ENCODE measurements at places on chromosomes 1 and 21.

GRCh38 chr1:173477286-173478093 lies at the start of gene PRDX6:
Gene PRDX6, plus strand, starts transcription at chr1:173477335. Its CDS starts 63 bp downstream, at chr1:173477398.
- DNase-seq = no peak

DNA sequence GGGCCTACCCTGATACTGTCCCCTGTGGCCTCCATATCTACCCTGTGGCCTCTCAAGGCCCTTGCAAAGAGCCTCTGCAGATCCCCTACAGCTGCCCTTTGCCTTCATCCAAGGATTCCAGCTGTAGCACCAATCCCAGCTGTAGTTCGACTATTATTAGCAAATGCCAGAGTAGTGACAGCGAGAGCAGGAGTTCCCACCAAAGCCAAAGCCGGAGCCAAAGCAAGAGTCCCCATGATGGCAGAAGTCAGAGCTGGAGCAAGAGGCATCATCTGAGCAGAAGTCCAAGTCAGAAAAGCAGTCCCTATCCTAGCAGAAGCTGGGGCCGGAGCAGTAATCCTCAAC lies 2.7 kb downstream of the NSUN4 start:
- no peak for DNase-seq

- no peak for DNase-seq
Measured at GRCh38 chr1:47113178-47113577, 24.1 kb upstream of the CYP4A22 start.

- no peak for DNase-seq
Measured at GRCh38 chr1:159000625-159001024, 9.1 kb upstream of the IFI16 start.

- DNase-seq = no peak
Measured at GRCh38 chr1:91283421-91283726, 121.3 kb downstream of the HFM1 start.

DNA sequence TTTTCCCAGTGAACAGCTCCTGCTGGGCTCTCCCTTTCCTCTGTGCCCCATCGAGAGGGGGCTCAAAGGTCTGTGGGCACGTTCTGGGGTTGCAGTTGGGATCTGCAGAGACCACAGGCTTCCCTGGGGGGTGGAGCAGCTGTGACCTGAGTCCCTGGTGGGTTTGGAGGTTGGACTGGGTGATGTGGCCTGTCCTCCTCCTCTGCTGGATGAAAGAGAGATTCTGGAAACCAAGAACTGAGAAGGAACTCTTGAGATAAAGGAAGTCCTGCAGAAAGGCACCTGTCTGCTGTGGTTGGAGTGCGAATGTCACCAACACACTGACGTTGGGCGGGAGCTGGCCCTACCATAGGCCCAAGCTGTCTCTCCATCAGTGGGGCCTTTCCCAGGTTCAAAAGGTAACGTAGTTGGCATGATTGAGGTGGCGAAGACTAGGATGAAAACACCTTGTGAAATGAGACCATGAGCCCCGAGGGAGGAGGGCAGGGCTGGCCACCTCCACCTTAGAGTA lies 35.8 kb upstream of the ETV3 start:
- no peak for DNase-seq

DNA sequence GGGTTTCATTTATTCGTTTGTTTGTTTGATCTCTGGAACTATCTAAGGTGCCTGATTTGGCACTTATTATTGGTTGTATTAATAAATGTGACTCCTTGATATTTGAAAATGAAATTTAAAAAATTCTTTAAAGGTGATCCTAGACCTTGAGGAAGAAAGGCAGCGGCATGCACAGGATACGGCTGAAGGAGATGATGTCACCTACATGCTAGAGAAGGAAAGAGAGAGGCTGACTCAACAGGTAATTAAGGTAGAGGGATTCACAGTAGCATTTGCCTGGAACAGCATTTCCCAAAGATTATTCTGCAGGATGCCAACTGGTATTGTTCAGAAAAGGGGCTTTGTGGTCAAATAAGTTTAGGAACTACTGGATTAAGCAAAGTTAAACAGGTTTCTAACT lies 54.4 kb upstream of the WNT2B start:
- DNase-seq = no peak

GRCh38 chr1:47547753-47548573 lies 110.1 kb downstream of the FOXD2 start:
- no peak for DNase-seq

GRCh38 chr1:149936992-149937705 lies 470 bp upstream of the MTMR11 start:
- no peak for DNase-seq

DNA sequence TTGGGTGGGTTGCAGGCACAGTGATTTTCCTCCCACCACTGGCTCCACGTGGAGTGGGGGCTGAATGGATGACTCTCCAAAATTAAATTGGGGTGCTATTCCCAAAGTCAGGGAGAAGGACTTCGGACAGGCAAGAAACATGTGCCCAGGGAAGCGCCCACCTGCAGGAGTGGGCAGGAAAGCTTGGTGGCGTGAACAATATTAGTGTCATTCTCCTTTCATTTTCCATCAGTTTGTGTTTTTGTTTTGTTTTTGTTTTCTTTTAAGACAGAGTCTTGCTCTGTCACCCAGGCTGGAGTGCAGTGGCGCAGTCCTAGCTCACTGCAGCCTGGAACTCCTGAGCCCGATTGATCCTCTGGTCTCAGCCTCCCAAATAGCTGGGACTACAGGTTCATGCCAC lies 30.1 kb downstream of the TOMM20 start:
- DNase-seq = no peak

DNA sequence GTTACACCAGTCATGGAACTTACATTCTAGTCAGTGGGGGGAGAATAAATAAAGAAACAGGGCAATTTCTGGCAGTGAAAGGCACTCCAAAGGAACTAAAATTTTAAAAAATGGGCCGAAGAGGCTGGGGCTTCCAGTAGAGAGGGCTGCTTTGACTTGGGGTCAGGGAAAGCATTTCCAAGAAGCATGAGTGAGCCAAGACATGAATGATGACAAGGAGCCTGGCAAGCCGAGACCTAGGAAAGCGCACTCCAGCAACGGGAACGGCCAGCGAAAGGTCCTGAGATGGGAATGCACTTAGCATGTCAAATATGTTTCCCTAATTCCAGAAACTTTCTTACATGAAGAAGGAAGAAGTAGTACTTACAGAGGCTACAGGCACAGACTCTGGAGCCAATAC lies 95.4 kb upstream of the NGF start:
- no peak for DNase-seq

DNA sequence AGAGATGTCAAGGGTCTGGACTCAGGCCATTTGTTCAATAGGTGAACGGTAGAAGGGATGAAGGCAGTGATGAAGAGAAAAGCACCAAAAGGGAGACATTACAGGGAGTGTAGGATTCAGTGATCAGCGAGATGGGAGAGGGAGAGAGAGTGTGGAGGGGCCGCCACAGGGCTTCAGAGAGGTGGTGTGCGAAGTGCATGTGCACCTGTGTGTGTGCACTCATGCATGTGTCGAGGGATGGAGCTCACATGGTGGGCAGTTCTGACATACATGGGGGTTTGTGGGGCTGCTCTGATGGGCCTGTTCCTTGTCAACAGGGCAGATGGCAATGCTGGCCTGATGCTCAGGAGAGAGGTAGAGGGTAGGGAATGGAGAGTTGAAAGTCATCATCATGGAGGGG lies 11.4 kb upstream of the KCNA2 start:
- no peak for DNase-seq

DNA sequence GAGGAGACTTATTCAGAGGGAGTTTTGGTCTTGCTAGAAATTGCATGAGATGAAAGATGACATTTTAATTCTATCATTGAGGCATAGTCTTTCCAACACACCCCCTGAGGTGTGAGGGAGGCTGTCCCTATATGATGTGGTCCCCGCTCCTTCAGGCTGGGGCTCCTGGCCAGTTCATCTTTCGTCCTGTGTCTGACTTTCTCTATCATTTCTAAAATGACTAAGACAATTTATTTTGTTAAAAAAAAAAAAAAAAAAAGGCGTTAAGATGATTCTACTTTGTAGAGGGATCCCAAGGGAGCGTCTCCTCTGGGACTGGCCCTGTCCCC lies 50.5 kb downstream of the PRKCZ start:
- DNase-seq = no peak

DNA sequence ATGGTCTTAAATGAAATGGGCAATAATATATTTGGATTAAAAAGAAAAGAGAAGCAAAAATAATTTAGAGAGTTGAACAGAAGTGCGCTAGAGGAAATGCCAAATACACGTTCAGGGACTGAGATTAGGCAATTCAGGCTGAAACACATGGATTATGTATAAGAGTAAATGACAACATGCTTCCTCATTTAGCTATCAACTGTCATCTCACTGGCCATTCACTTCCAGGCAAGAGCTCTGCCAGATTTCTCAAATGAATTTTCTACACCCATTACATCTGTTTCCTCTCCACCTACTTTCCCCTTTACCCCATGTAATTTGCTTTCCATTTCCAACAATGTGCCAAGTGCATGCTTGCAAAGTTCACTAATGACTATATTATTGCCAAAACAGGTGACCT lies 582.4 kb downstream of the LTN1 start:
- no peak for DNase-seq

DNA sequence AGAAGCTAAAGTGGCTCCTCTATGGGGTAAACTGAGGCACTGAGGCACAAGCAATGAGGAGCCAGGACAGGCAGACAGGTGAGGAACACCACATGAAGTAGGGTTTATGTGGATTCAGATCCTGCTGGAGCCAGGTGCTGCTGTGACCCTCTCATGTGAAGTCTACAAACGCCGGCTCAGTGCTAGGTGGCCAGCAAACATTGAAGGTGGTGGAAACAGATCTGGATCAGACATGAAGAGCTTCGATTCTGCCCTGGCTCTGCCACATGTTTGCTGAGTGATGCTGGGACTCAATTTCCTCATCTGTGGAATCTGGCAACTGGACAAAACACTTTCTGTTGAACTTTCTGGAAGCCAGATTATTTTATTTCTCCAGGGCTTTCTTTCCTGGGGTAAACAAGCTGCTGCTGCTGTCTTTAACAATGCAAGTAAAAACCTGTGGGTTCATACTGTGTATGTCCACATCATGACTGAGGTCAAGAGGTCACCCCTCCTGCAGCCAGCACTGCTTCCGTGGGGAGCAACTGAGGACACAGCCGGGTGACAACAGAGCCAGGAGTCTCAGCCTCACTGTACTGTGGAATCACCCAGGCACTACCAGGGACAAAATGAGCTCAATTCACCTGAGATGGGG lies 33.3 kb downstream of the HMGB4 start:
- no peak for DNase-seq

DNA sequence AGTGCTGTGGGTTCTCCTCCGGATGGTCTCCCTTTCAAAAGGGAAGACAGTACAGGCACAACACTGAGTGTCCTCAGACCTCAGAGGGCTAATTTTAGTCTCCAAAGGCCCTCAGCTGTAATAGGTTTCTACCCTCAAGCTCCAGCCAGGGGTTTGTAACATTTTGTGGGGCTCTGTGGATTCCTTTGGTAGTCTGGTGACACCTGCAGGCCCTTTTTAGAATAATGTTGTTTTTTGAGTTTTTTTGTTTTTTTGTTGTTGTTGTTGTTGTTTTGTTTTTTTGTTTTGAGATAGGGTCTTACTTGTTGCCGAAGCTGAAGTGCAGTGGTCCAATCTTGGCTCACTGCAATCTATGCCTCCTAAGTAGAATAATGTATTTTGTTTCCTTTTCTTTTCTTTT lies 15.0 kb upstream of the TMEM201 start:
- no peak for DNase-seq

GRCh38 chr1:85464497-85465098 lies 361 bp downstream of the DDAH1 start:
- DNase-seq = peak; percentile 5

DNA sequence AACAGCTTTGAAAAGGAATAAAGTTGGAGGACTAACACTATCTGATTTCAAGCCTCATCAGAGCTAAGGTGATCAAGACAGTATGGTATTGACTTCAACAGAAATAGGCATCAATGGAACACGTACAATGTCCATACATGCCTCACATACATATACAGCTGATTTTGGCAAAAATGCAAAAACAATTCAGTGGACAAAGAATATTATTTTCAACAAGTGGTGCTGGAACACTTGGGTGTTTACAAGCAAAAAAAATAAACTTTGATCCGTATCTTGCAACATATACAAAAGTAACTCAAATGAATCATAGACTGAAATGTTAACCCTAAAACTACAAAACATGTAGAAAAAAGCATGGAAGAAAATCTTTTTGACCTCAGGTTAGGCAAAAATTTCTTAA lies 141.9 kb upstream of the ZC3H11B start:
- DNase-seq = no peak

DNA sequence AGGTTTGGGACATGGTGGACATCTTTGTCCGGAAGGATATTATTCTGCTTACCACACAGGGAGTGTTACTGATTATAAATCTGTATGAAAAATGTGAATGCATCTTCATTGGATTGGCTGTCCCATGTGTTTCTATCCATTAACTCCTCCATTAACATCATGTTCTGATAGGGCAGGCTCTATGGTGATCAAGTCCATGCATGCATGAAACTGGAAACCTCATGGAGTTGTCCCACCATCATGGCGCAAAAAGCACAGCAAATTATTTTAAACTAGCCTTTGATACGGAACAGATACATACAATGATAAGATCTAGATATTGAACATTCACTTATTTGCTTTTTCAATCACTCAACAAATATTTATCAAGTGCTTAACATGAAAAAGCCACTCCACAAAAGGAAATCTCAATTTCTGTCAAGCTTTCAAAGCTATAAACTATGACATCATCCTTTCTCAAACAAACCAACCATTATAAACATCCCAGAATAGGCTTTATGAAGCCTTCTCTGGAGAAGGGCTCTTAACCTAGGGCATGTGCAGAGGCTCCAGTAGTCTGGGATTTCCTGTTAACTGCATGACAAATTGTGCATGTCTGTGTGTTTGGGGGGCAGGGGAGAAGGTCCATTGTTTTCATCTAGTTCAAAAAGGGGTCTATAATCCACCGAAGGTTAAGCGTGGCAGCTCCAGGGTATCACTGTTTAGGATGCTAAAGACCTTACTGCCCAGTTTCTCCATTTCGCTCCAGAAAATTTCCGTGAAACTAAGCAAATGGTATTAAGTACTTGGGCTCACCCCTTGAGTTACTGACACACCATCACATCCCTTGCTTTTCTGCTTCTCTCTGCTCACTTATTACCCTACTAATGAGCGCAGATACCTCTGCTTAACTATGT lies 46.1 kb downstream of the ADAMTS1 start:
- DNase-seq = no peak

DNA sequence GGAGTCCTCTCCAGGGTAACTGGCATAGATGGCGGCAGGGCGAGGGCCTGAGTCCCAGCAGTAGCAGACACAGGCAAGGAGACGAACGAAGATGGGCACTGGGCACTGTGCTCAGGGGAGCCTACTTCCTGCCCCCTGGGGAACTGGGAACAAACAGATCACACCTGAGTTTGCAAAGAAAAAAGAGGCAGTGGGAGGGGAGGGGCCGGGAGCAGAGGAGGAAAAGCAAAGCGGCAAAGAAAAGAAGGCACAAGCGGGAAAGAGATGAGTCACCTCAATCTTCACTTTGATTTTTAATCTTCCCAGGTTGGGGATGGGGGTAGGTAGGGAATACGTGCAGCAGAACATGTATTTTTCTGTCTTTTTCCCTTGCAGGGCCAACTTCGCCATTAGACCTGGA lies 44.0 kb downstream of the ZSCAN20 start:
- no peak for DNase-seq
